ENCODE measurements at places on chromosomes 12 and 14. TPM values are rescaled to one million over a fixed set of nuclear protein-coding genes. Genes with fewer than 3 reads are reported as not detected.

TEX52 gene
- total RNA-seq, result not detected

PTPN6 gene
- total RNA-seq, result 13.0 TPM

ERP27 gene
- total RNA-seq, result not detected

TMEM119 gene
- not detected for total RNA-seq

RDH5 gene
- total RNA-seq, result 4.4 TPM

NPFF gene
- not detected for total RNA-seq

HOXC5 gene
- total RNA-seq, result 1.2 TPM

SIRT4 gene
- 0.83 TPM for total RNA-seq

KRT78 gene
- total RNA-seq, result not detected

SRRM4 gene
- total RNA-seq, result not detected

KRT1 gene
- not detected for total RNA-seq

KCNH3 gene
- 0.53 TPM for total RNA-seq

TDG gene
- total RNA-seq, result 42.0 TPM

KIF5A gene
- total RNA-seq, result 2.4 TPM

ESPL1 gene
- 6.8 TPM for total RNA-seq

TAS2R8 gene
- total RNA-seq, result not detected

DNA sequence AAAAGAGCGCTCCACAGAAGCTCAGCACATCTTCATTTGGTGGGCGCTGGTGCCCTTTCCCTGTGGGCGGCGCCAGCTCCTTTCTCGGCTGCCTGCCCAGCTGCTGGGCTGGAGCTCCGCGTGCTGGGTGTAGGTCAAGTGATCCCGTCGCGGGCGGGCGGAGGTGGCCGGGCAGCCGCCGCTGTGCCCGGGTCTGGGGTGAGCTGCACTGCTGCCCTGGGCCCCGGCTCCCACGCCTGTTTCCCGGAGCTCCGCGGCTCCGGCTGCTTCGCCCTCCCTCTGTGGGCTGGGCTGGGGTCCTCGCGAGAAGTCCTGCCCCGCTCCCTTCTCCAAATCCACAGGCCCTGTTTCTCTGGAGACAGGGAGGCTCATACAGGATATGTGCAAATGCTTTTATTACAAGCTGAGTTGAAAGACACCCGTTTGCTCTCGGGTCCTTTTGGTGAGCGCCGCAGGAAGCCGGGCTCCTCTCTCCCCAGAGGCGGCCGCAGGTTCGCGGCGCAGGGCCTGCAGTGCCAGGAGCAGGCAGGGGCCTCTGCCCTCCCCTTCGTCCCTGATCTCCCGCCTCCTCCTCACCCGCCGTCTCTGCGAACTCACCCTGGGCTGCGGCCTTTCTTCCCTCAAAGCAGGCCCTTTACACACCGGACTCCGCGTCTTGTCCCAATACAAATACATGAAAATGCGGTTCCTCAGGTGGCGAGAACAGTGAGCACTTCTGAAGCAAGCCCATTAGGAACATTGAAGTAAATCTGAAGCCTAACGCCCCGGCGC lies 67.8 kb upstream of the CAPRIN2 start:
- peak; percentile 22 for DNase-seq

GRCh38 chr12:44852483-44852882 lies 23.6 kb downstream of the NELL2 start:
- no peak for DNase-seq

- DNase-seq, result no peak
These were observed 46.8 kb downstream of the PRKCH start for GRCh38 chr14:61368114-61368710.

DNA sequence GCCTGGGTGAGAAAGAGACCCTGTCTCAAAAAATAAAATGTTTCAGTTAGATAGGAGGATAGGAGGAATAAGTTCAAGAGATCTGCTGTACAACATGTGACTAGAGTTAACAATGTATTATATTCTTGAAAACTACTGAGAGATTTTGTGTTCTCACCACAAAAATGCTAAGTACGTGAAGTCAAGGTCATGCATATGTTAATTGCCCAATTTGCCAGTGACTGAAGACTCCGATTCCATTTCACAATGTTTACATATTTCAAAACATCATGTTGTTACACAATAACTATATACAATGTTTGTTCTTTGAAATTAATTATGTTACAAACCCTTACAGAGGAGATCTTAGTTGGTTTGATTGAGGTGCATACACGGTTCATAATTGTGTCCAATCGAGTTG lies 52.1 kb downstream of the SLC15A4 start:
- DNase-seq, result no peak

DNA sequence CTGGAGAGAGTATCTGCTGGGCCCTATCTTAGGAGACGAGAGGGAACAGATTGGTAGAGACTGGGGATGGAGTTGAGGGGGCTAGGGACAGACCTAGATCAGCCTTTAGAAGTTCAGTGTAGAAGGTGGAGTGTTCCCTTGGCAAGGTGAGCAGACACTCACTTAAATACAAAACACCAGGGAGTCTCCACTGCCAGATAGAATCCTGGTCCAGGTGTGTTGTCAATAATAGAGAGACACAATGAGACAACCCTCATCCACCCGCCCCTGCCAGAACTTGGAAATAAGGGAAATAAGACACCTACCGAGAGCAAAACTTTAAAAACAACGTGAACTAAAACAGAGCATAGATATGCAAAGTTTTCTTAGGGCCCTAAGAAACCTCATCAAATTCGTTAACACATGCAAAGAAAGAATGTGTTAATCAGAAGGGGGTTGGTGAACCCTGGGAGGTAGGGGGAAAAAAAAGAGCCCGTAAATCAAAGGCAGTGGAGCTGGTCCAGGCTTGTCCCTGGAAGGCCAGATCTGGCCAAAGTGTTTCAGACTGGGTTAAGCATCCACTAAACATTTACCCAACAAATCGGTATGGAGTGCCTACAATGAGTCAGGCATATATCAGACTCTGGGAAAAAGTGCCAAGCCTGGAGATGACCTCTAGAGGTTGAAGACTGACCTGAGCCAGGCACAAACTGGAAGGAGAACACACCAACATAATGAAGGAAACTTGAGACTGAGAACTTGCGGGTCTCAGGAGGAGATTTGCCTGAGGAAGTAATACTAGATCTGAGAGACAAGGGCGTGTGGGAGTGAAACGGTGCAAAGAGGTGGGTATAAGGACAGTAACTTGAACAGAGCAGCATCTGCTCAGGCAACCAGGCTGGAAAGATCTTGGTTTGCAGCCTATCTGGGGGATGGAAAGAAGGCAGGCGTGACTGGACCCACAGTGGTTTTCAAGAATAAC lies 37.0 kb upstream of the OTX2 start:
- no peak for DNase-seq

DNA sequence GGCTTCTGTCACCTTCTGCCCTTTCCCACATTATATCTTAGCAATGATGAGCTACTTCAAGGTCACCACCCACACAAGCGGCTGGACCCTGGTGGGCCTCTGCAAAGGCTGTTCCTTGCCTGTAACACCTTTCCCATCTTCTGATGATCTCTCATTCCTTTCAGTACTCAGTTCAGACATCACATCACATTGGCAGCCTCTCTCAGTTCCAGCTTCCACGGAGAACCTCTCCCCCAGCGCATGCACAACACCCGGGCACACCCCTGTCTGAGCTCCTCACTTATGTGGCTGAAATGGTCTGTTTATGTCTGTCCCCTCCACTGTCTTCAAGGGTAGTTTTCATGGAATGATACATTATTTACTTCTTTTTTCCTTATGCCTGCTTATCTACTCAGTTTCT lies 6.5 kb upstream of the NID2 start:
- DNase-seq, result no peak

- DNase-seq, result no peak
These were observed 10.8 kb upstream of the DUSP6 start for GRCh38 chr12:89363084-89363483.

GRCh38 chr12:79434561-79434960 lies 256.2 kb downstream of the PAWR start:
- DNase-seq, result no peak

DNA sequence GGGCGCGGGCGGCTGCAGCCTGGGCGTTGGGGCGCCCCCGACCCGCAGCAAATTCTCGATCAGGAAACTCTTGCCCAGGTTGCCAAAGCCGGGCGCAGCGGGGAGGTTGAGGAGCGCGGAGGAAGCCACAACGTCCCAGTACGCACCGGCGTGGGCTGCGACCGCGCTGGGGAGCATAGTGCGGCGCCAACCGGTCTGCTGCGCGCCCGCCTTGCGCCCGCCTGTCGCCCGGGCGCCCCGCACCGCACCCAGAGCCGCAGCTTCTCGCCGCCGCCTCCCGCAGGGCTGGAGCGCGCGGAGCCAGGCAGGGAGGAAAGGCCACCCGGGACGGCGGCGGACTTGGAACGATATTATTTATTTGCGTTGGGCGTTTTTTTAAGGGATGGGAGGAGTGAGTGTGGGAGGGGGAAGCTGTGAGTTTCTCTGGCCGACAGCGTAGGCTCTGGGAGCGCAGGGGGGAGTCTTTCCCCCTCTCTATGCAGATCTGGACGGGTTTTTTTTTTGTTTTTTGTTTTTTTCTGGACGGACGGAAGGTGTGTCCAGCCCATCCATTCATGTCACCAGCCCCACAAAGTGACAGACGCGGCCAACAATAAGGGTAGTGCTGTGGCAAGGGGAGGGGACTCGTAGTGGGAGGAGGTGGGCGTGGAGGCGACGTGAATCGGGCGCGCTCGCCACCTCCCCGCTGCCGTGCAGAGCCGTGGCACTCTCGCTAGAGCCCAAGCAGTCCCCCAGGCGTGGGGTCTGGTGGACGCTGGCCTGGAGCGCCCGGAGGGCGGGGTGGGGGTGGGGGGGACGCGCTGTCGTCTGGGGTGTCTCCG lies at the start of gene DBX2:
TSS of gene DBX2 (minus strand) at position 349 of the 821 bp plus-strand sequence. CDS start at position 177, 172 bp downstream.
- DNase-seq, result no peak

DNA sequence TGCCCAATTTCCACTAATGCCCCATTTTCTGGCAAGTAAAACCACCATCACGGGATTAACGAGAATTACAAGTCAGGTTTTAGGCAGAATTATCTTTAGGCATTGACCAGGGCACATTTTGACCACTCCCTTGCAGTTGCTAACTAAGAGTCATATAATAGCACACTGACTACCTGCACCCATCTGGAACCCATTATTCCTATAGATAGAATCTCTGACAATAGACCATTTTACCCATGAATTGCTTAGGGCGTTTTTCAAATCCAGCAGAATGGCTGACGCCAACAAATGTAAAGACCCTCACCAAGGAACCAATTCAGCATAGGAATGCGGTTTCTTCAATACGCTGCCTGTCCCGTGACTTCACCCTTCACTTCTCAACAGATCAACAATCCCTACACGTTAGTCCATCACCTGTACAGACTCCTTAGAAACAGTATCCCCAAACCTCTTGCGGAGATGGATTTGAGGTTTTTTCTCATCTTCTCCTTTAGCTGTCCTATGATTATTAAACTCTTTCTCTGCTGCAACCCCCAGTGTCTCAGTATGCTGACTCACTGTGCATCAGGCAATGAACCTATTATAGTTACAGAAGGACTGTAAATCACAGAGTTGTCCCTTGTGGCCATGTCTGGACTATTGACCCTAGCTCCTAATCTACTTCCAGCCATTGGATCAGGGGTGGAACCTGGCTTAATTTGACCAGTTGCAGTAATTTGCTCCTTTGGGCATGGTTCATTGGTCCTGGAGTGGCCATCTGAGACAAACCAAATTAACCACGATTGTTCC lies 177.3 kb upstream of the PLXNC1 start:
- DNase-seq, result no peak

DNA sequence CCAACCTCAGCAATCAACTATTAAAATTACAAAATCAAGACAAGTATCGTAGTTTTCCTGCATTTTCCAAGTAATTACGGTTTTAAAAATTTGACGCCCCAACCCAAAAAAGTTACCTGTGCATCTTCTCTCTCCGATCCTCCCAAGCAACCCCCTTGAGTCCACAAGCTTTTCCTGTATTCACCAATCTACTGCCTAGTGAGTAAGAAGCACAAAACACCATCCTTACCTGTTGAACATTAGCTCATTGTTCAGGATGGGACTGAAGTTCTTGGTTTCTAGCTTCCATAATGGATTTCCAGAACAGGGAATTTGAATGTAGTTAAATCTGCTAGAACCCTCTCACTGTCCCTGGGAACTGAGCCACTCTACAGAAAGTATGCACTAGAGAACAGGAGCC lies 162.0 kb downstream of the PAX9 start:
- no peak for DNase-seq

- no peak for DNase-seq
These were observed 80.0 kb downstream of the CIT start for GRCh38 chr12:119797090-119797489.

DNA sequence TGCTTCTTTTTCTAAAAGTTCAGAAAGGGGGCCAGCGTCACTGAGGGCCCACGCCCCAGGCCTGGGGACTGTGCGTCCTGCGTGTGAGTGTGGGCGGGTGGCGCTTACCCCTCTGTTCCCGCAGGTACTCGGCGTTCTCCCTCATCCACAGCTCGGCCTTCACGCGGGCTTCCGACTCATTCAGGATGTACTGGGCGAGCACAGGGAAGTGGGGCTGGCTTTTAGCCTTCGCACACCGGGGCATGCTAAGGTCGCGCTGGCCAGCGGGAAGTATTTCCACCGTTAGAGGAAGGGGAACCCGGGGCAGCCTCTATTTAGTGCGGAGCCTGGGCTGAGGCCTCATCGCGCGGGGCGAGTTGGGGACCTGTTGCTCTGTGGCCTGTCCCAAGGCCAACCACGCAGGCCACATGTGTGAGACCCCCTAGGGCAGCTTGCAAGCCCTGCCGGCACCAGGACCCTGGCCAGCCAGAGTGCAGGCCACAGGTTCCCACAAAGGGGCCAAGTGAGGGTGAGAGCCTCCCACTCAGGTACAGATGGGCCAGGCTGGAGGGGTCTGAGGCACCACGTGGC lies 29.2 kb upstream of the BTBD6 start:
- DNase-seq, result no peak

GRCh38 chr12:46963977-46964971 lies 115.1 kb upstream of the PCED1B start:
- peak; percentile 81 for DNase-seq

- peak; percentile 18 for DNase-seq
These were observed 352.5 kb downstream of the C12orf50 start for GRCh38 chr12:87676731-87677130.

DNA sequence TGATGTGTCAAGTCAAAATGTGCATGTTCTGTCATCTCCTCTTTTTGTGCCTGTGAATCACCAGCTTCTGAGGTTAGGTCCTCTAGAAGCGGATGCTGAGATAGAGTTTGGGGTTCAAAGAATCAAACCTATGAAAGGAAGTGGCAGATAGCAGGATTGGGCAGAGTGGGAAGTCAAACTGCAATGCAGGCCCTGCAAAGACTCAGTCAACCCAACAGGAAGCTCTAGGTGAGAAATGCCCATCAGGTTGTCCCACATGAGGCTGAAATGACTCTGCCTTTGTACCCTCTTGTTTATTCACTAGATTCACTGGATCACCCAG lies 4.5 kb upstream of the MIA2 start:
- DNase-seq, result no peak

GRCh38 chr14:100857923-100858837 lies 32.3 kb downstream of the MEG3 start:
- no peak for DNase-seq

GRCh38 chr12:131047789-131048610 lies 94.3 kb downstream of the ADGRD1 start:
- DNase-seq, result no peak

Measured in mammary epithelial cell (primary cell).